ENCODE measurements at places on chromosomes 3 and 15.

DNA sequence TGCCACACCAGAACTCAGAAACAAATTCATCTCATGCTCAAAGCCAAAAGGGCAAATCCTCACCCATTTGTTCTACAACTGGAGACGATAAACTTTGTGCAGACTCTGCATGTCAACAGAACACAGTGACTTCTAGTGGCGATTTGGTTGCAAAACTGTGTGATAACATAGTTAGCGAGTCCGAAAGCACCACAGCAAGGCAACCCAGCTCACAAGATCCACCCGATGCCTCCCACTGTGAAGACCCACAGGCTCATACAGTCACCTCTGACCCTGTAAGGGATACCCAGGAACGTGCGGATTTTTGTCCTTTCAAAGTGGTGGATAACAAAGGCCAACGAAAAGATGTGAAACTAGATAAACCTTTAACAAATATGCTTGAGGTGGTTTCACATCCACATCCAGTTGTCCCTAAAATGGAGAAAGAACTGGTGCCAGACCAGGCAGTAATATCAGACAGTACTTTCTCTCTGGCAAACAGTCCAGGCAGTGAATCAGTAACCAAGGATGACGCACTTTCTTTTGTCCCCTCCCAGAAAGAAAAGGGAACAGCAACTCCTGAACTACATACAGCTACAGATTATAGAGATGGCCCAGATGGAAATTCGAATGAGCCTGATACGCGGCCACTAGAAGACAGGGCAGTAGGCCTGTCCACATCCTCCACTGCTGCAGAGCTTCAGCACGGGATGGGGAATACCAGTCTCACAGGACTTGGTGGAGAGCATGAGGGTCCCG lies 199.7 kb downstream of the AKAP13 start:
- DNase-seq, result no peak

- DNase-seq, result no peak
These were observed 24.0 kb downstream of the RMDN3 start for GRCh38 chr15:40731034-40731433.

- DNase-seq, result no peak
These were observed 644.6 kb downstream of the CADM2 start for GRCh38 chr3:85603378-85603777.

DNA sequence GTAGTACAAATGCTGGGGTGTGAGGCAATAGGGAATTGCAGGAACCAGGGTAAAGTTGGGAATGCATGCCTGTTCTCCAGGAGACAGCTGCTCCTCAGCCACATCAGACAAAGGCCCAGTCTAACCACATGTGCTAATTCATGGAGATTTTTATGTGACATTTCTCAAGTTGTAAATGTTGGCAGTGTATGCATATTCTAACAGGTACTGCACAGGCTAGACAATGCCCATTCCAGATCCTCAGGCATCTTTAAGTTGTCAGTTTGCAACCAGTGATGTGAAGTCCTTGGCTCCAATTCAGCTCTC lies 84.9 kb downstream of the EEFSEC start:
- DNase-seq, result no peak

GRCh38 chr3:187136936-187137335 lies 2.4 kb downstream of the RPL39L start:
- no peak for DNase-seq

GRCh38 chr3:193896419-193896818 lies 239.5 kb upstream of the HES1 start:
- no peak for DNase-seq

- no peak for DNase-seq
These were observed 60.6 kb downstream of the ST6GAL1 start for GRCh38 chr3:186990878-186991308.

DNA sequence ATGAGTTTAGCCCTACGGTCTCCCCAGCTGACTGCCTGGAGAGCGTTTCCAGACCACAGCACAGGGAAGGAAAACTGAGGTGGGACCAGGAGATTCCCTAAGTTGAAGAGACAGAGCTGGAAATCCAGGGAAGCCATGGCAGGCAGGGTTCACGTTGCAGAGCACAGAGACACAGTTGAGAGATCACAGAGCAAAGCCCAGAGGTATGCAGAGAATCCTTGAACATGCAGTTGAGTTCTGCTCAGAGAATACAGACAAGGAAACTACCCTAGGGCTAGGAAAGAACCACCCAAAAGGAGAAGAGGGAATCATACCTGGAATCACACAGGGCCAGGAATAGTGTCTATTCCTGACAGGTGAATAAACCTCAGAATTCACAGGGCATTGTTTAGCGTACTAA lies 14.3 kb downstream of the SLC28A1 start:
- DNase-seq, result no peak

GRCh38 chr3:47158208-47158607 lies 5.7 kb downstream of the SETD2 start:
- no peak for DNase-seq

DNA sequence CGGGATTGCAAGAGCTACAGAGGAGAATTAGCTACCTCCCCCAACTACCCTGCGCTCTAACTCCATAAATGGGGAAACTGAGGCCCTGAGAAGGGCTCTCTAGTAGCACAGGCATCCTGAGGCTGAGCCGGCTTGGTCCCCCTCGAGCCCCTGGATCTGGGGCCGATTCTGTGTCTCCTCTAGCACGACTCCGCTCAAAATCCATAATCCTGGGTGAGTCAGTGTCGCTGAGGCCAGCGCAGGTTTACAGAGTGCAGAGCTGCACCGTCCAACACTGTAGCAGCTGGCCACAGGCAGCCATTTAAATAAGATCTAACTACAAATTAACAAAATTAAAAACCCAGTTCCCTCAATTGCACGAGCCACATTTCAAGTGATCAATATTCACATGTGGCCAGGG lies 10.8 kb downstream of the GATA2 start:
- DNase-seq, result no peak

- no peak for DNase-seq
These were observed 63.6 kb downstream of the RYR3 start for GRCh38 chr15:33374226-33374914.

GRCh38 chr15:93049914-93050578 lies 39.0 kb downstream of the RGMA start:
- DNase-seq, result no peak
